Karpas-422 (cell line): ENCODE measurements at places on chromosomes 12 and 14. TPM values are rescaled to one million over a fixed set of nuclear protein-coding genes. Genes with fewer than 3 reads are reported as not detected.

The NCAPD2 gene
- 103 and 124 TPM in 2 replicates for total RNA-seq

The SMOC1 gene
- not detected in 2 replicates for total RNA-seq

The NID2 gene
- not detected in 2 replicates for total RNA-seq

The SYNDIG1L gene
- not detected in 2 replicates for total RNA-seq

The NANOG gene
- not detected in 2 replicates for total RNA-seq

The USP5 gene
- 36.9 and 66.6 TPM in 2 replicates for total RNA-seq

The FGF23 gene
- not detected in 2 replicates for total RNA-seq

The LGR5 gene
- not detected in 2 replicates for total RNA-seq

The FOXA1 gene
- not detected in 2 replicates for total RNA-seq

The TMEM179 gene
- total RNA-seq: not detected in 2 replicates

The LMNTD1 gene
- total RNA-seq: not detected in 2 replicates

The SPTB gene
- total RNA-seq: not detected in 2 replicates

The P2RX2 gene
- not detected in 2 replicates for total RNA-seq

The KRT77 gene
- not detected in 2 replicates for total RNA-seq

The ITPR2 gene
- total RNA-seq: 80.0 and 128 TPM in 2 replicates

The SLC35F4 gene
- total RNA-seq: not detected in 2 replicates

The SLC6A15 gene
- not detected in 2 replicates for total RNA-seq

The FOXM1 gene
- total RNA-seq: 15.4 and 20.8 TPM in 2 replicates

The KRT78 gene
- total RNA-seq: not detected in 2 replicates

The RTL1 gene
- 0.11 TPM in 1 of 2 replicates, not detected in the other for total RNA-seq

The CLEC6A gene
- total RNA-seq: not detected in 2 replicates

The TAPBPL gene
- total RNA-seq: 6.1 and 11.2 TPM in 2 replicates

The BMAL2 gene
- total RNA-seq: not detected in 2 replicates

The FGD4 gene
- total RNA-seq: 0.11 TPM in 1 of 2 replicates, not detected in the other

The KRT73 gene
- total RNA-seq: not detected in 2 replicates

The CLEC1B gene
- total RNA-seq: not detected in 2 replicates

The GZMB gene
- total RNA-seq: not detected in 2 replicates
